ENCODE measurements at places on chromosomes 3 and 15.

DNA sequence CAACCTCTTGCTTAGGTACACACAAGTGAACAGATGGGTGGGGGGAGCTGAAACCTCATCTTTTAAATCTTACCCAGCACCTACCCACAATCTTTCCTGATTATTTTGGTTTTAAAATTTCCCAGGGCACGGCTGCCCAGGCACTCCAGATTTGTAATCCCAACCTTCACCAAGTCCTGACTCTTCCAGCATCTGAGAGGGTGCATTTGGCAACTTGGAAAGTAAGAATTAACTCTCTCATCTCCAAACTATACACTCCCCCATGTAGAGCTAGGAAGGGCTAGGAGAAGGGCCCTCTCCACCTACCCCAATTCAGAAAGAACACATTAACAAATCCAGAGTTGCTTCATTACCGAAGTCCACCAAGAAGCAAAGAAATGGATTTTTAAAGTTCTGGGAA lies 41.7 kb upstream of the PRICKLE2 start:
- no peak for DNase-seq

GRCh38 chr3:10443272-10444109 lies 61.9 kb downstream of the ATP2B2 start:
- DNase-seq: no peak

DNA sequence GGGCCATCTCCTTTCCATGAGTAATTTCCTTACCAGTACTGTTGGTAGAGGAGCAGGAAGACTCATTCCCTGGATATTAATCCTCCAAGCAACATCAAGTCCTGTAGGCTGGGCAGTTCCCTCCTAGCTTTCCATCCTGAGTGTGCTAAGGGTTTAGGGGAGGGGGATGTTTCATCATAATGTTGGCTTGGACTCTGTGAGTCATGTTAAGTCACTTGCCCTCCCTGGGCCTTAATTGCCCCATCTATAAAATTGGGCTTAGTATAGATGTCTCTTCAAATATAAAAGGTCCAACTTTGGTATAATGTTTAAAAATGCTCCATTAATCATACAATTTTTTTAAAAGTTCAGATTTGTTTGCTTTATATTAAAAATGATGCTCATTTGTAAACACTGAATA lies 52.7 kb downstream of the TLE3 start:
- no peak for DNase-seq

GRCh38 chr3:8254489-8254888 lies 247.1 kb upstream of the LMCD1 start:
- no peak for DNase-seq

GRCh38 chr3:13683288-13683687 lies 134.4 kb downstream of the FBLN2 start:
- DNase-seq: no peak

DNA sequence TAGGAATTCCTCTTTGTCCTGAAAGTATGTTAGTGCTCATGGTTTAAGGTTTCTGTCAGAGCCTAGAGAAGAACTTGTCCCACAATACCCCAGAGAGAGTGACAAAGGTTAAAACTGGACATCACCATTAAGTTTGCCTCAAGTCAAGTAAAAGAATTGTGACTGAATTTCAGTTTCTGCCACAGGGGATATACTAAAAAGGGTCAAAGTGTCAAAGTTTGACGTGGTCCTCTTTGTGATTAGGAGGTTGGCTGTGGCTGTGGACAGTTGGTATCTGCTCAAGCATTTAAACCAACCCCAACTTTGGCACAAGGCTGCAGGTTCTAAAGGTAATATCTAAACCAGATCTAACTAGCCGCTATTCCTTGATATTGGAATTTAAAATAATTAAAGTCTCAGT lies 26.1 kb downstream of the FMN1 start:
- no peak for DNase-seq

DNA sequence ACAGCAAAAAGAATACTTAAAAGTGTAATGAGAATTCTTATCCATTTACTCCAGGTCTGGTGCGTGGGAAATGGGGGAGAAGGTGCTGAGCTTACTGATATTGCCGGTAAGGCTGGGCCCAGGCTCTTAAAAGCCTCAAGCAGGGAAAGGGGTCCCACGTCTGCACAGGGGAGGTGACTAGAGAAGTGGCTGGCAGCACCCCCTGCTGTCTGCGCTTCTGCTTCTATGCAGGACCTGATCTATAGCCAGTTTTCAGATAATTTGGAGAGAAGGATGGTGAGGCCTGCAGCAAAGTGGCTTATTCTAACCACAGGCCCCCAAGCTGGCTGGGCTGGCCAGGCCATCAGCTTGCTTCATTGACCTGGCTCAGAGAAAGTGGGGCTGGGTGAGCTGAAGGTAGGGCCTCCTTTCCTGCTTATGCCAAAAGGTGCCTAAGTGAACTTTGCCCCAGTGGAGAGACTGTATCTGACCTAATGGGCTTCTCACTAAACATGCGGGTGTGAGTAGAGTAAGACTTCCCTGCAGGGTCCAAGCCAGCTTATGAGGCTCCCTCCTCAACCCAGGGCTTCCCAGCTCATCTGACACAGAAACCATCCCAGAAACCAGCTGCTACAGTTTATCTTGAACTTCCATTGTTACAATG lies 30.9 kb upstream of the ATP1B3 start:
- DNase-seq: no peak

GRCh38 chr3:17811646-17812045 lies 69.2 kb upstream of the TBC1D5 start:
- DNase-seq: no peak

DNA sequence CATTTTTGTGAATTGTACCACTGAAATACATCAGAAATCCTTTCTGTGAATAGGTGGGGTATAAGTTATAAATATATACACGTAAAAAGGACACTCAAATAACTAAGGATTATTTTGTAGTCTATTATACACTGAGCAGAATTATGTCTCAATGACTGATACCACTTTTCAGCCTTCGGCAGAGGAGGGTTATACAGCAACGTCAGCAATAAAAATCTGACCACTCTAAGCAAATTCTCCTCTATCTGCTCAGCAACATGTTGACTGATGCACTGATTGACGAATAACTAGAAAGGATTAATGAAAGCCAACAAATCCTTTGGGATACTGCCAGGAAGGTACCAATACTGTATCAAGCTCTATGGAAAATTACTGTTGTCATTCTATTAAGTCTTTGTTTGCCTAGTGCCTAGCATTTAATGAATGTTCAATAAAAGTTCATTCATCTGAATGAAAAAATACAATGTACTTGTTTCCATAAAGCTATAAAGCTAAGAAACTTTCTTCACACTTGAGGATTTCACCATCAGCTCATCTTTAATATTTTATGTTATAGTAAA lies 5.2 kb downstream of the ARPP19 start:
- DNase-seq: no peak

DNA sequence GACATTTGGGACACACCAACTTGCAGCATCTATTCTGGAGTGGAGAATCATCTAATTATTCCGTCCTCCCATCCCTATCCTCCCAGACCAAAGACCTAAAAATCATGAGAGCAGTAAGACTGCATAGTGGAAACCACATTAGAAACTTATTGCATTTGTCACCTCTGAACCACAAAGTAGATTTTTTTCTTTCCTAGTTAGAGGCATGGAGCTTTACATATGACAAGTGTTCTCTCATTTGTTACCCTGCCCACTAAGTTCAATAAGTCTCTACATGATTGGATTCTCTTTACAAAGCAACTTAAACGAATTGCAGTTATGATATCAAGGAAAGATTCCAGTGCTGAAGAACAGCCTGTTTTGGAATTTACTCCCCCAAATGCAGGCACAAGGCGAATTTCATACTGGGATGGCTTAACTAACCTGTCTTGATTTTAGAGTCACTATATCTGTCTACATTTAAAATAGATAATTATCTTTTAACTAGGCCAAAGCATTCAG lies 42.3 kb upstream of the LRRFIP2 start:
- no peak for DNase-seq

DNA sequence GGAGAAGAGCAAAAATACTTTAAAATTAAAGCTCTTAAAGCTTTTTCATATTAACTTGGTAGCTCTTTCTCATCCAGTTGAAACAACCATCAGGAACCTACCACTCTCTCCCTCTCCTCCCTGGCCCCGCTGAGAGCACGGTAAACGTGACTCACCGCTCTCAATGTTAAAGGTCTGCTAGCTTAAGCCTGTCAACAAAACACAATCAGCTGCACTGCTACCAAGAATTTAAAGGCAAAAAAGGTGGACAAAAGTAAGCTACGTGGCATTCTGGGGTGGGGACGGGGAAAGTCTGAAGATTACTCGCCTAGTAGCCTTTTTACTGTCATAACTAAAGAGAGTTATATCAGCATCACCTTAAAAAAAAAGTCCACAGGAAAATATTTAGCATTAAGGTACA lies 8.4 kb upstream of the GP5 start:
- no peak for DNase-seq

GRCh38 chr15:34708422-34708821 lies 46.4 kb downstream of the GJD2 start:
- peak; percentile 65 for DNase-seq

GRCh38 chr15:64058279-64058678 lies 12.0 kb upstream of the DAPK2 start:
- DNase-seq: no peak

GRCh38 chr3:61928776-61929314 lies 367.5 kb downstream of the PTPRG start:
- DNase-seq: no peak

- DNase-seq: no peak
Observed at GRCh38 chr3:67329358-67329757, 325.1 kb downstream of the SUCLG2 start.

DNA sequence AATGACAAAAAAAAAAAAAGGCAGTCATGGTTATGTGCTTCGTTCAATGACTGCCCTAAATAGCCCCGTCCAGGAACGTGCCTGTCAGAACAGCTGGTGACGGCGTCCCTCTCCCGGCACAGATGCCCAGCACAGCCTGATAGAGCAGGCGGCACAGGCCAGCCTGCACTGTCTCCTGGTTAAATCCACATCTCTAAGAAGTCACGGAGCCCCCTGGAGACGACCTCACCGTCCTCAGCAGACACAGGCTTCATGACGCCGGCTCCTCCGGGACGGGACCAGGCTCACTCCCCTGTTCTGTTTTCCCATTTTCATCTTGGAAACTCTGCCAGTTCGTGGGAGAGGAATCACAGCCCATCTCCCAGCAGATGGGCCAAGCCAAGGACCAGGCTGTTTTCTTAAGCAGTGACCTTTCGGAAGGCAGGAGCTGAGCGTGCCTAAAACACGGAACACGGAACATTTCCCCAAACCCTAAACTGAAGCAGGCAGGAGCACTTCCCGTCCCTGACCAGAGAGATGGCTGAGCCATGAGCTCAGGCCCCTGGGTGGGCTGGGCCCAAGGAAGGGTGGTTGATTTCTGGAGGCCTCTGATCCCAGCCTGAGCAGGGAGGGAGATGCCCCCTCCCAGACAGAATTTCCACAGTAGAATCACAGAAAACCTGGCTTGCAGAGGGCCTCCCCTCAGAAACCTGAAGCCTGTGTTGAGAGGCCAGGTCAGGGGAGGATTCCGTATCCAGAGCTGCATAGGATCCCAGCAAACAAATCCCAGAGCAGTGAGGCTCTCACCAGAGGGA lies 35.9 kb downstream of the ADCY5 start:
- DNase-seq: no peak
